ENCODE measurements at places on chromosomes 6 and 20.

GRCh38 chr6:148223424-148223842 is 119.2 kb upstream of the SASH1 start:
- no peak for DNase-seq

DNA sequence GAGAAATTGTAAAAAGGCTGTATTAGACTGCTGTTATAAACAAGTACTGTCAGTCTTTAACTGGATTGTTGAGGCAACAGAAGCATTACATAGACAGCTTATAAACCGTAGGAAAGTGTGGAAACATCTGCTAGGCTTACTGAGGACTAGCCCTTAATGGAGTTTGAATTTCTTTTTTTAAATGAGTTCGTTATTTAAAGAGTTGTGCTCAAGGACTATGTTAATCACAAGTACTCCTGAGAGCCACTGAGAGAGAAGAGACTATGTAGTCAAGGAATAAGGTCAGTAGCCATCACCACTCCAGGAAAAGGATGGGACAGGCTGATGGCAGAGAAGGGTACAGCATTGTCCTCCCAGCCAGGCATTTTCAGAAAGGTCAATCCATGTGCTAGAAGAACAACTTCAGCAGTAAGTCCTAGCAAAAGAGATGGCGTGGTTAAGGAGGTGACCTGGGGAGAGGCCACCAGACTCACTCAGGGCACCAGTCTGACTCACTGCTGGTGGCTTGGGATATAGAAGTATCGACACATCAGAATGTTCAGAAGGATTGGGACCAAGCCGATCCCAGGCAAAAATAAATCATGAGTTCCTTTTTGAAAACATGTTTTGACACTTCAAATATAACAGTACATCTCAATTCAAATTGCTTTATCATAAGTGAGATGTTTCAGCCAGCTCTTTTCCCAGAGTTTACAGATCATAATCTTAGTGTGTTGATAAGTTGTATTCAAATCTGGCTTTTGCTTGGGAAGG is 6.4 kb downstream of the RPS12 start:
- DNase-seq: no peak

DNA sequence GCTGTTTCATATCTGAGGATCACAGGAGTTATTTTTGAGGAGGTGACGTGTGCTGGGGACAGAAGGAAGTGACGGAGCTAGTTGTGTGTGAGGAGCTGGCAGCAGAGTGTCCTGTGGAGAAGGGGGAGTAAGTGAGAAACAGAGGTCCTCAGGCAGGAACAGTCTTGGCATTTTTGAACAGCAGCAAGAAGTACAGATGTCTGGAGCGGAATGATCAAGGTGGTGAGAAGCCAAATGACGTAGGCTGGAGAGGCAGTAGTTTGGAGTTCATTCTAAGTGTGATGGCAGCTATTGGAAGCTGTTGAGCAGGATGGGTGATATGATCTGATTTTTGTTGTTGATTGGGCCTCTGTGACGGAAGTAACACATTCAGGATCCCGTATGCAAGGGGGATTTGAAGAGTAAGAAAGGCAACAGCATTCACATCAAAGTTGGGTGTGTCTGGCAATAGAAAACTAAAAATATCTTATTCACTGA is 52.3 kb downstream of the SOBP start:
- no peak for DNase-seq

GRCh38 chr6:160088069-160088783 is 33.4 kb upstream of the SLC22A1 start:
- DNase-seq: no peak

DNA sequence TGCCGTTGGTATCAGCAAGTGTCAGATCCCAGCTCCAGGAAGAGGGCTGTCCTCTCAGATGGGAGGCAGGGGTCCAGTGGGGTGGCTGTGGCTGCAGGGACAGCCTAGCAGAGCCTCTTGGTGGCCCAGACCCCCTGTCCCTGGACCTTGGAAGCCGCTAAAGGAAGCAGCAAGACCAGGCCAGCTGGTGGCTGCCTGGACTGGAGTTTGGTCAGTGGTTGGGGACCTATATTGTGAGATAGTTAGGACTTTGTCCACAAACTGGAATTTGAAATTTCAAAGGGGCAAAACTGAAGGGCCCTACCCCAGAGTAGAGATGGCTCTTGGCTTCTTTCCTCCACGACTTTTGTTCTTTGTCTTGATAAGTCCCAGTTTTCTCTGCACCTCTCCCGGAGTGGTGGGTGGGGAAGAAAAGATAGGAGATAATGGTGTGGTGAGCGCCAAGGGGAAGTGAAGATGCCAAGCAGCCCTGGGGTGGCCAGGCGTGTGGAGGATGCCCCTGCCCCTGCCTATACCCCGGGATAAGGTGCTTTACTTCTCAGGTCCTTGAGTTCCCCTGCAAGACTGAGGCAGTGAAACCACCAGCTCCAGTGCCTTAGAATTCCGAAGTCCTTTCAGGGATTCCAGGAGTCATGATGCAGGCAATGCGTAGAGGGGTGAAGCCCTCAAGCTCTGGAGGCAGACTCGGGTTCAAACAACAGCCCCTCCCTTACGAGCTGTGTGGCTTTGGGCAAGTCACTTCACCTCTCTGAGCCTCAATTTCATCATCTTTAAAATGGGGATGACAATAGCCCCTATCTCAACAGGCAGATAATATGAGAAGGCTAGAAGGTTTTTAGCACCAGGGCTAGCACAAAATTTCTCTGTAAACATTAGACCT is 40.2 kb downstream of the HNF4A start:
- DNase-seq: no peak

DNA sequence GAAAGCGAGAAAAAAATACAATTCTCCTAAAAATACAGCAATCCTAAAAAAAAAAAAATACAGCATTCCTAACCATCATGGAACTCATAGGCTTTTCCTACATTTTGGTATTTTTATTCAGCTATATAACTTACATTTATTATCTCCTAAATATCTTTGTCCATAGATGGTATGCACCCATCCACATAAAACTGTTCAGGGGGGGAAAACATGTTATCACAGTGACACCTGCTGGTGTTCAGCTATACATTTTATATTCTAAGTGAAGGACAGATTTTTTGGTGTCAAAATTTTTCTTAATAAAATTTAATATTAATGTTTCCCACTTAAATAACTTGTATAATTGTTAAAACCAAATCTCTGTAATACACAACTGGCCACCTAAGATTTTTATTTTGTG is 58.0 kb downstream of the BLOC1S5 start:
- DNase-seq: peak; percentile 57

DNA sequence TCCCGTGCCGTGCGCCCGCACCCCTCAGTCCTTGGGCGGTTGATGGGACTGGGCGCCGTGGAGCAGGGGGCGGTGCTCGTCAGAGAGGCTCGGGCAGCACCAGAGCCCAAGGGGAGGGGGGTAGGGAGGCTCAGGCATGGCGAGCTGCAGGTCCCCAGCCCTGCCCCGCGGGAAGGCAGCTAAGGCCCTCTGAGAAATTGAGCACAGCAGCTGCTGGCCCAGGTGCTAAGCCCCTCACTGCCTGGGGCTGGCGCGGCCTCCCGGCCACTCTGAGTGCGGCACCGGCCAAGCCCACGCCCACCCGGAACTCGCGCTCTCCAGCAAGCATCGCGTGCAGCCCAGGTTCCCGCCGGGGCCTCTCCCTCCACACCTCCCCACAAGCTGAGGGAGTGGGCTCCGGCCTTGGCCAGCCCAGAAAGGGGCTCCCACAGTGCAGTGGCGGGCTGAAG is 16.4 kb downstream of the SOX4 start:
- DNase-seq: no peak

GRCh38 chr6:73002588-73002987 is 222.7 kb downstream of the KHDC1L start:
- DNase-seq: no peak

- no peak for DNase-seq
These were observed 406.8 kb upstream of the SULF2 start for GRCh38 chr20:48192109-48192508.

- DNase-seq: no peak
These were observed 148.9 kb downstream of the CEBPB start for GRCh38 chr20:50339466-50339901.

DNA sequence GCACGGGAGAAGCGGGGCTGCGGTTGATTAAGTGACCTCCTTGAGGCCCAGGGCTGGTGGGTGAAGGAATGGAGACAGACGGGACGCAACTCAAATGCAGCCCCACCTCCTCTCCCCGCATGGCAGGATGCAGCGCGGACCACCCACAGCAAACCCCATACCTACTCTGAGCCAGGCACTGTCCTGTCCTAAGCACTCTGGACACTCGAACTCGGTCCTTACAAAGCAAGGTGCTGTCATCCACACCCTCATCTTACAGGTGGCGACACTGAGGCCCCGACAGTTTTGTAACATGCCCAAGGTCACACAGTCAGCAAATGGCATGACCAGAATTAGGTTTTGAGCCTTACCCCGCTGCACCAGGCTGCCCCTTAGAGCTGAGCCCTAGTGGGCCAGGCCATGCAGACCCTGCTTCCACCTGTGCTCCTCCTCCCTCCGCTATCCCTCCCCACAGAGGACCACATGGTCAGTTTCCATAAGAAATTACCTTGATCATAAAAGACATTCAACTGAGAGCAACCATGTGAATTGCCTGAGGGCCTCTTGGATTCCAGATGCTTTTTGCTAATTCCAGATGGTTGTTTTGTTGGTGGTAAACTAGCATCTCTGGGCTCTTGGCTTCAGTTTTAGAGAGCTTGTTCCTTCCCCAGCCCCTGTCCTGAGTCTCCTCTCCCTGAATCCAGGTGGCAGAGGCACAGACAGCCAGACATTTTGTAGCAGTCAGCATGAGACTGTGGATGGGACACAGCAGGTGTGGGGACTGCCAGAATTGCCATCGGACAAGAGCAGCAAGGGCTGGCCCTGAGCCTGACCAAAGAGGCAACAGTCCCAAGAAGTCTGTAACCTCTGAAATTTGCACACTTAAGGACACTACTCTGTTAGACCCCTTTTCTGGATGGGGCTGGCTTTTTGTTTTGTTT is 171.9 kb upstream of the PMEPA1 start:
- no peak for DNase-seq

DNA sequence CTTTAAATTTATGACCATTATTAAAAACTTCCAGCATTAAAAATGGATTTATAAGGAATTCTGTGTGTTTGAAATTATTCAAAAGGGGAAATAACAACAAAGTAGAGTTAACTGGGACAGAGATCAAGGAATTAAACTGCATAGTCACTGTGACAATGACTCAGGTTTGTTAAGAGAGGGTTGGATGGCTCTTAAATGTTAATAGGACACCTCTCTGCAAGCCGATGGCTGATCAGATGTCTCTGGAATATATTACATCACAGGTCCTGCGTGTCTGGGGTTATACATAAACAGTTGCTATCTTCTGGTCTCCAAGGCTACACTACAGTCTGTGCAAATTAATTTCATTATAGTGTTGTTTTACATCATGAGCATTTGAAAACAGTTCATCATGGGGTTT is 574.3 kb downstream of the COL12A1 start:
- DNase-seq: no peak

- no peak for DNase-seq
These were observed 32.8 kb upstream of the SCGN start for GRCh38 chr6:25619217-25619616.

- no peak for DNase-seq
These were observed 51.0 kb downstream of the SCGN start for GRCh38 chr6:25703005-25703404.
